ENCODE measurements at places on chromosomes 3 and 15.

DNA sequence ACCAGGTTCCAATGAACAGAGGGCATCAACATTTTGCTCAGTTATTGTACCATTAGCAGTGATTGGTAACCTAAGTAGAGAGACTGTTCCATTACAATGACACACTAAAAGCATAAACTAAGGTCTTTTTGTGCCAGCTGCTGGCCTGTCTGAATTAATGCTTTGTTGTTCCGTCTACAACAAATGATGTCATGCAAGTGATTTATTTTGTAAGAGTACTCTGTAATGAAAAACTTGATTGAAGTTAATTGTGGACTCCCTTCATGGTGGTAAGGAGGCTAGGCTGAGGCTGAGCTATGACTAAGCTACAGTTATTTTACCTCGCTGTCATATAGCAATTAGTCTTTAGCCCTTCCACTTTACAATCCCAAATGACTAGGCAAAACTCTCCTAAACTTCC is 23.2 kb downstream of the RCN2 start:
- DNase-seq: no peak

- no peak for DNase-seq
These were observed 29.1 kb downstream of the SEMA3G start for GRCh38 chr3:52415800-52416199.

DNA sequence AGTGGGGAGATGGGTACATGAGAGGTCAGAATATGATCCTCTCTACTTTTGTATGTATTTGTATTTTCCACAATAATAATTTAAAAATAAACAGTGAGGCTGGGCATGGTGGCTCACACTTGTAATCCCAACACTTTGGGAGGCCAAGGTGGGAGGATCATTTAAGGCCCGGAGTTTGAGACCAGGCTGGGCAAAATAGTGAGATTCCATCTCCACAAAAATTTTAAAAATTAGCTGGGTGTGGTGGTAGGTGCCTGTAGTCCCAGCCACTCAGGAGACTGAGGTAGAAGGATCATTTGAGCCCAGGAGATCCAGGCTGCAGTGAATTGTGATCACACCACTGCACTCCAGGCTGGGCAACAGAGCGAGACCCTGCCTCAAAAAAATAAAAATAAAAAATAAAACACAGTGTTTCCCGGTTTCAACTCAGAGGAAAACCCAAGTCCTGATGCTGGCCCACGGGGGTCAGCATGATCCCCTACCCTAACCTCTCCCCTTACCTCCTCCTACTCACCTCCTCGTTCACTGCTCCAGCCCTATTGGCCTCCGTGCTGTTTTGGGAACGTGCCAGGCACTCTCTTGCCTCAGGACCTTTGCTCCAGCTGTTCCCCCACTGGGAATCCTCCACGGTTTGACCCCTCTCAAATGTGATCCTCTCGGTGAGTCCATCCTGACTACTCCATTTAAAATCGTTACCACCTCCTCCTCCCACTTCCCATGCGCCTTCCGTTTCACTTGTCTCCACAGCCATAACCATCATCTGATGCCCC is 2.9 kb upstream of the KLHL40 start:
- no peak for DNase-seq

DNA sequence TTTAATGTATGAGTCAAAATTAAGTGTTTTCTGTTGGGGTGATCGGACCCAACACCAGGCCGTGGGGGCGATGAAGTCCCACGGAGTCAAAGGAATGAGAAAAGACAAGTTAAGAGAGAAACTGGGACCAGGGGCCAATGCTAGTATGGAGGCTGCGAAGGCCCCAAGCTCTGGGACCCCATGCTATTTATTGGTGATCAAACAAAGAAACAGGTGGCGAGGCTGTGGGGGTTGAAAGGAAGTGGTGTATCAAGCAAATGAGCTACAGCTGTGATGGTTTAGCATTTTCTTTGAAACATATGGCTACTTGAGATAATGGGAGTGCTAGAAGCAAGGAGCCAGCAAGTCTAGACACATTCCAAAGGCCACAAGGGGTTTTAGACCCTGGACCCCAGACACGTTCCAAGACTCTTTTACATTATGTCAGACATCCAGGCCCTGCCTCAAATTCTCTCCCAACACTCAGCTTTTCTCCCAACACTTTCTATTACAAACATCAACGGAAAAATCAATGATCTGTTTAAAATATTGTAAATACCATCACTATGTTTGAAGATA is 56.0 kb upstream of the SNRPN start:
- no peak for DNase-seq

GRCh38 chr3:104106276-104106675 is 1260.4 kb upstream of the ALCAM start:
- DNase-seq: no peak

- no peak for DNase-seq
These were observed 11.5 kb upstream of the NEK10 start for GRCh38 chr3:27380433-27381357.

DNA sequence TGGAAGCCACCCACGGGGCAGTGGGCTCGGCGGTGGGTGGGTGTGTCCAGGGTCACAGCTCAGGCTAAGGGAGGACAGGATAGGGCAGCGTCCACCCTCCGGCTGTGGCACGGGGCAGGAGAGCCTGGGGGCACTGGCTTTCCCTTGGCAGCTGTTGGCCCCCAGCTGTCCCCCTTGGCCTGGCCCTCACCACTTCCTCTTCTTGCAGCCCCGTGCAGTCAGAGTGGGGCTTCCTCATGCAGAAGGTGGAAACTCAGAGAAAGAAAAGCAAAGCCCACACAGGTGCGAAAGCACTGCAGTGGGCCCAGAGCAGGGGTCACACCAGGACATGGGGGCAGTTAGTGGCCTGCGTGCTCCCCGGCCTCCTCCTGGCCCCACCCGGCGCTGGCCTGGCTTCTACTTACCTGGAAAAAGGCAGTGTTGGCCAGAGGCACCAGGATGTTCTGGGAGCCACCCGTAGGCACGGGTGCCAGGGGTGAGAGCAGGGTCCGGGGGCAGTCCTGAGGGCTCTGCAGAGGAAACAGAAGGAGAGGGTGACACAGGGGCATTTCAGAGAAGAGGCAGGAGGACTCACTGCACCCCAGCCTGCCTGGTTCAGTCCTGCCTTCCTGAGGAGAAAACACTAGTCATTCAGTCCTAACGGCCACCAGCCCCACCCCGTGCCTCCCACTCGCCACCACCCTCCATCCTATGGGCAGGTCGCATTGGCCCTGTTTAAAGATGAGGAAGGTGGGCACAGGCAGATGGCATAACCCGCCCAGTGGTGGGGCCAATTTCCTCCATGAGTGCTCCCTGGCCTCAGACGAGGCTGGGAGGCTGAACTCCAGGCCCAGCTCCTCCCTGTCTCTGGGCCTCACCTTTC is 28.3 kb downstream of the PLXND1 start:
- peak; percentile 26 for DNase-seq

DNA sequence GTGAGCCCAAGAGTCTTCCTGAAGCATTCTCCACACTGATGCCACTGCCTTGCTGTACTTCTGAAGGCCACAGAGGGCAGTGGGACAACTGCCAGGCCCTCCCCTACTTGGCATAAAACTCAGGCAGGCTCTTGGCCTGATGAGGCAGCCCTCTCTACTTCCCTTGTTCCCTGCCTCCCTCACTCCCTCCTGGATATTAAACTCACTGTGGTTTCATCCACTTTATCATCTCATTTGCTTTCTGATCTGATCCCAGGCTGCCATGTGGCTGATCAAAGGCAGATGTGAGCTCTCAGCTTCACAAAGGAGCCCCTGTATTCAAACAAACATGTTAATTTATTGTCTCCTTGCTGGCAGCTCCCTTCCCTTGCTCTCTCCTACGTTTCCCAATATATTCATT is 533.5 kb downstream of the IGSF11 start:
- no peak for DNase-seq

- no peak for DNase-seq
These were observed 257.8 kb downstream of the PLCL2 start for GRCh38 chr3:17142516-17142915.

DNA sequence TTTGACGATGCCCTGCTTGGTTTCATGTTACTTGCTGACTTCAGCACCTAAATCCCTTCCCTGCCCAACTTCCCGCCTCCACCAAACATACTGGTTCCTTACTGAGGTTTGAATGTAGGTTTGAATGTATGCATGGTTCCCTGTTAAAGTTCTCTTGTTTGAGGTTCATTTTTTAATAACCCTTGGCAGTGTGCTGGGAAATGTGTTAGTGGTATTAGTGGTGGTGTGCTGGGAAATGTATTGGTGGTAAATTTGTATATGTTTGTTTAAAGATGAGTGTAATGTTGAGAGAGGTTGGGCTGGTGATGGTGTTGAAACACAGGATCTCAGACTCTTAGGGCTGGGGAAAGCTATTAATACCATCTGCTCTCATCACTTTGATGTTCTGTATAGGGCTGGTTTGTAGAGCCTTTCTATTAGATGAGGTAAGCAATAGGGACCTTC is 392.7 kb downstream of the PTPRG start:
- DNase-seq: no peak

DNA sequence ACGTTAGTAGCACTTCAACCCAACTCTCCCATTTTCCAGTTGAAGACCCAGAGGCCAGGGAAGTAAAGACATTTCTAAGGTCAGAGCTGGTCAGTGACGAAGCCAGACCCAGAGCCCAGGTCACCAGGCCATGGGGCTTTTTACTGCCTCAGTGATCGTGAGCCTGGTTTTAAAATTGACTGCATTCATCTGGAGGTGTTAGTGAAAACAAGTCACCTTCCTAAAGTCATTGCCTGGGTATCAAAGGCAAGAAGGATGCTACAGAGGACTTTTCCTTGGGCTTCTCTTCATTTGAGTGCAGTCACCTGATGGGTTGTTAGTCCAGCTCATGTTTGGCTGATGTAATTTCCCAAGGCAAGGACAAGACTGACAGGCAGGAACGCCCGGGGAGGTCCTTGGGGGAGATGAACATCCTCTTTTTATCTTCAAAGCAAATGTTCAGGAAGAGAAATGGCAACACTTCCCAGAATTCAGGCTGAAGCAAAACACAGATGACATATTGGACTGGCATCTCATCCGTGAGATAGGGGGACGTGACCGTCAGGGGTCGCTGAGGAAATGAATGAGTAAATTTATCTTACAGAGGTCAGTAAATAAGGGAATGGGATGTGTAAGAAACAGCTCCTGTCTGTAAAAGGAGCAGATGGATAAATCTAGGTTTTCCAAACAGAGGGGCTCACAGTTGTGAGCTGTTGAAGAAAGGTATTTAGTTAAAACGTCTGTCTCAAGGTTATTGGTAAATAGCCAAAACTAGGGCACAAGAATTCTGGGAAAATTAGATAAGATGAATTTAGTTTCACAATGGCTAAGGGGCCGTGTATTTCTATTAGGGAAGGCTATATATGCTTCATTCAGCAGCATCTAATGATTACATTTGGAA is 201.2 kb downstream of the OPA1 start:
- DNase-seq: no peak

DNA sequence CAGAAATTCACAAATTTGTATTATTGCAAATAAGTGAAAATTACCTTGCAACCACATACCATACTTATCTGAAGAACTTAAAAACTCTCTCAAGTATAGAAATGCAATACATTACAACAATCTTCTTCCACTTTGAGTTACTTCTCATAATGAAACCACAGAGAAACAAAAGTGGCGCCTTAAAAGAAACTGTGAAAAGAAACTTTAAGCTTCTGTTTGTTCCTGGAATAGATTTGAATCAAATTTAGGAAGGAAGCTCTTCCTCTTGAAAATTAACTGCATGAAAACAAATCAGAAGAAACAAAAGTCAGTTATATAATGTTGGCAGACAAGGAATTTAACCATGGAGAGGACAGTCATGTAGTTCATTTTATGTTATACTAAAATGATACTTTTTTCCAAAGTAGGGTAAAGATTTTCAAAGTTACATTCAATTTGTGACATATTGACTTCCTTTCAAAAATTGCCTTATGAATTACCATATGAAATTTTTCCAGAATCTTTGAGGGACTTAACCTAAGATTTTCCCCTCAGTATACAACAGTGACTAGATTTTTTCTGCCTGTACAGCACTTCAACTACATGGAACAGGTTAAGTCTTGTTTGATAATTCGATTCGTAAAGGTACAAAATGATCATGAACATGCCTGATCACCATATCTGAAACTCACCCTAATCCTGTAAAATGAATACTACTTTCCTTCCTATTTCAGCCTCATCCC is 57.6 kb upstream of the TNFSF10 start:
- no peak for DNase-seq

DNA sequence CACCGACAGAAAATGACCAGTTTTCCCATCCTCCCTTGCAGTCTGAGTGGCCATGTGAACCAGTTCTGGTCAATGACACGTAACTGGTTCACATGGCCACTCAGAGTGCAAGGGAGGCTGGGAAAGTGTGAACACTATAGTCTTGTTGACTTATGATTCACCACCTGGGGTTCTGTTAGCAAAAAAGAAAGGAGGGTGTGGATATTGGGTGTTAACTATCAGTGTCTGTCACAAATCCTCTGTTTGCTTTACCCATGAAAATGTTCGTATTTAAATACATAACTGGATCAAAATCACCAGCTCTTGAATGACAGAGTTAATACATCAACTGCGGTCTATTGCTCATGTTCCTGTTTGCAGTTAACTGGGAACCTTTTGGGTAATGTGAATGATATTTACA is 92.3 kb downstream of the ADAMTSL3 start:
- DNase-seq: no peak

GRCh38 chr15:77371850-77372563 is 47.9 kb downstream of the PEAK1 start:
- DNase-seq: no peak

GRCh38 chr3:197149-197827 is 725 bp downstream of the CHL1 start:
- DNase-seq: no peak

- DNase-seq: peak; percentile 56
These were observed 639 bp downstream of the MKRN3 start for GRCh38 chr15:23566071-23566554.

- DNase-seq: peak; percentile 5
These were observed 47.6 kb upstream of the POMGNT2 start for GRCh38 chr3:43153216-43154083.

GRCh38 chr15:100712226-100712625 is 109.8 kb downstream of the ASB7 start:
- no peak for DNase-seq

- DNase-seq: no peak
These were observed 18.9 kb downstream of the WNT5A start for GRCh38 chr3:55468251-55468650.

GRCh38 chr3:108297647-108298046 is 1.3 kb downstream of the HHLA2 start:
- DNase-seq: no peak

- DNase-seq: peak; percentile 0
These were observed 14.1 kb upstream of the CXCR6 start for GRCh38 chr3:45929042-45929679.

- DNase-seq: no peak
These were observed 276.2 kb upstream of the LRRFIP2 start for GRCh38 chr3:37450561-37450960.

DNA sequence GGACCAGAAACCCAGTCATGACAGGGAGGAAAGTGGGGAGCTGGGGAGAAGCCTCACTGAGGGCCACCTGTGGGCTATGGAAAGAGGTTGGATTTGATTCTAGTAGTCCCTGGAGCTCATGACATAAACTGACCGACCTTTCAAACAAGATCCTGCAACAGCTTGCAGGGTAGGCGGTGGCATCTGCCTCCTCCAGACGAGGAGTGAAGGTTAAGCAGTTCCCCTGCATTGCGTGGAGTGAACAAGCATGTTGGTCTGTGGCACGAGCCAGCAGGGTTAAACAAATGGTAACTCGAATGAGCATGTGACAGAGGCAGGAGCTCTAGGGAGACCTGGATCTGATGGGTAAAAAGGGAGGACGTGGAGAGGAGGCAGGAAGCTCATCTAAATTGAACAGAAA is 12.7 kb downstream of the TGM4 start:
- no peak for DNase-seq

- DNase-seq: no peak
These were observed 38.1 kb upstream of the LEKR1 start for GRCh38 chr3:156787926-156788663.

- no peak for DNase-seq
These were observed 1.8 kb downstream of the IGDCC3 start for GRCh38 chr15:65375871-65376607.
